ENCODE measurements at places on chromosomes 7 and 10. TPM values are rescaled to one million over a fixed set of nuclear protein-coding genes. Genes with fewer than 3 reads are reported as not detected.

GRCh38 chr7:76430836-76431235, 6.1 kb downstream of the ZP3 start:
- DNase-seq = no peak

DNA sequence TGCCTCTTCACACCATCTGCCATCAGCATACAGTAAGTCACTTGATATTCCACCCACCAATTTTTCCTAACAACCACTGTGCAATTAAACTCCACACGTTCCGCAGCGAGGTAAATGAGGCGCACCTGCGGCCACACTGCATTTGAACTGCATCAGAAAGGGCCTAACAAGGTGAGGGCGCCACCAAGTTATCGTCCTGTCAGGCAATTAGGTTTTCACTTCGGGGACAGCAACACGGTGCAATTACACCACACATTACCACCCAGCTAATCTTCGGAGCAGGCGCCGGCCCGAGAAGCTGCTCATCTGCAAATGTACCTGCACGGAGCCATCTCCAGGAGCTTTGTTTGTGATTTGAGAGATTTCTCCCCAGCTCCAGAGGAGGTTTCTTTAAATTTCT, 84.4 kb downstream of the EBF3 start:
- no peak for DNase-seq

DNA sequence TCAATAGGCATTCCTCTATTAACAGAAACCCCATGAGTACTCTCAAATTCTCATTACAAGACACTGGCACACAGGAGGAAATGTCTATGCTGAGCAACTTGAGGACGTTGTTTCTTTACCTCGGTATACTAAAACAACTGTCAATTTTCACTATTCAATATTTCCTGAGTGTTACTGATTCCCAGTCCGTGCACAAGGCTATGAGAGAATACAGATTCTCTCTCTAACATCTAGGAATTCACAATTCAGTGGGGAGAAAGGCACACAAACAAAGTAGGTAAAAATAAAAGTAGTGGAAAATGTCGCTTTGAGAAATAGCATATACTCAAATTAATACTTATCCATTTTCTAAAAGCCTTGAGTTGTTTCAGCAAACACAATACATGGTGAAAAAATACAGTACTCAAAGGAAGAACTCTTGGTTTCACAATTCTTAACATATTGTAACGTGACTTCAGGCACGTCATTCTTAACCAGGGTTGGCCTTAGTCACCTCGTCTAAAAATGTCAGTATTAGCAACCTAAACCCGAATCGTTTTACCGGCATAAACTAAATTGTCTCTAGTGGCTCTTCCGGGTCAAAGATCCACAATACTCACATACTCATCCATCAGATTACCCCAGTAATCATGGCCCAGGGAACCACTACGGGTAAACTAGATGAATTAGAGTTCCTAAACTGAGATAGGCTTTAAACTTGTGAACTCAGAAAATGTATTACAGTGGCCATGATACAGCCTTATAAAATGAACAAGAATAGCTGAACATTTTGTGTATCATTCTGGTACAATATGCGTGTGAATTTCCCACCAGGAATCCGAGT, 1.5 kb downstream of the IPMK start:
- no peak for DNase-seq

The TMEM178B gene
- 15.8 TPM for total RNA-seq

GRCh38 chr7:107857541-107857912, 33.5 kb upstream of the DLD start:
- no peak for DNase-seq

DNA sequence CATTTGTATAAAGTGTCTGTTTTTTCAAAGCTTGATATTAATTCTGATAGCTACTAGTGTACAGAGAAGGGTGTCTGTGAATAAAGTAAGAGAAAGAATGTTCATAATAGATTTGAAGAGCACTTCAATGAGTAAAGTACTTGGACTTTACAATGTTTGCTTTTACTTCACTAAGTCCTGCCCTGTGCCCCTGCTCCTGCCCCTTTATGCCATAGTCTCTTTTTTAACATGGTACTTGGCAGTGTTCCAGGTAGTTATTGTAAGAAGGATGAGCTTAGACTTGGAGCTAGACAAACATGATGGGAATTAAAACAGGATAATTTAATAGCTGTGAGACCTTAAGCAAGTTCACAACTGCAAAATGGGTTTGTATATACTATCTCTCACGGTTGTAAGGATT, 41.0 kb downstream of the ZEB1 start:
- DNase-seq = no peak

DNA sequence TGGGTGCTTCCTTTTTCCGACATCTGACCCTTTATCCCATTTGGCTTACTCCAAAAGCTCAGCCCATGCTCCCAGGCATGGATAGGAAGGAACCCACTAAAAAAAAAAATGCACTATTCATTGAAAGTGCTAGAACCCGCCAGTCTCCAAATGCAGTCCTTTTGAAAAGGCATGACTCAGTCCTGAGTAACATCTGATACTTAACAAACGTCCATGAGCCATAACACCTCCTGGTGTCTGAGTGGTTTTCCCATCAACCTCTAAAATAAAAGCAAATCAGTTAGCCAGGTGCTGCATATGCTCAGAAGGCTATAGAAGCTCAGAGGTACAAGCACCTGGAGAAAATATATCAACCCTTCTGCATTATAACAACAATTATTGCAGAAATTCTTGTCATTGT, 45.0 kb upstream of the CACUL1 start:
- DNase-seq = no peak

The HKDC1 gene
- 0.78 TPM for total RNA-seq

- DNase-seq = no peak
These were observed 47.7 kb downstream of the MINPP1 start for GRCh38 chr10:87552248-87552929.

The PHKG1 gene
- 0.61 TPM for total RNA-seq

GRCh38 chr10:100715445-100716385, 29.7 kb upstream of the PAX2 start:
- DNase-seq = peak; percentile 80

GRCh38 chr7:10237306-10237705, 736.4 kb upstream of the PHF14 start:
- no peak for DNase-seq

DNA sequence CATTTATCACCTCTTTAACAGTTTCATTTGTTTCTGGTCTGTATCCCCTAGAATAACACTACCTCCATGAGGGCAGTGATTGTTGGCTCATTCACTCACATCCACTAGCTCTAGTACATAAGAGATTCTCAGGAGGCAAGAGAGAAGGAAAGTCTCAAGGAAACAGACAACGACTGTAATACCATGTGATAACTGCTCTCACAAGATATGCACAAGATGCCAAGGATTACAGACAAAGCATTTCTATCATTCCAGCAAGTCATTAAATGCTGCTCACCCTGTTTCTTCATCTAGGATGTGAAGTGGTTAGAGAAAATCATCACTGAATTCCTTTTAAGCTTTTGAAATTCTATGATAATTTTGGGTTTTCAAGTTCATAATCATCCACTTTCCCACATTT, 115.3 kb downstream of the HIBADH start:
- no peak for DNase-seq

DNA sequence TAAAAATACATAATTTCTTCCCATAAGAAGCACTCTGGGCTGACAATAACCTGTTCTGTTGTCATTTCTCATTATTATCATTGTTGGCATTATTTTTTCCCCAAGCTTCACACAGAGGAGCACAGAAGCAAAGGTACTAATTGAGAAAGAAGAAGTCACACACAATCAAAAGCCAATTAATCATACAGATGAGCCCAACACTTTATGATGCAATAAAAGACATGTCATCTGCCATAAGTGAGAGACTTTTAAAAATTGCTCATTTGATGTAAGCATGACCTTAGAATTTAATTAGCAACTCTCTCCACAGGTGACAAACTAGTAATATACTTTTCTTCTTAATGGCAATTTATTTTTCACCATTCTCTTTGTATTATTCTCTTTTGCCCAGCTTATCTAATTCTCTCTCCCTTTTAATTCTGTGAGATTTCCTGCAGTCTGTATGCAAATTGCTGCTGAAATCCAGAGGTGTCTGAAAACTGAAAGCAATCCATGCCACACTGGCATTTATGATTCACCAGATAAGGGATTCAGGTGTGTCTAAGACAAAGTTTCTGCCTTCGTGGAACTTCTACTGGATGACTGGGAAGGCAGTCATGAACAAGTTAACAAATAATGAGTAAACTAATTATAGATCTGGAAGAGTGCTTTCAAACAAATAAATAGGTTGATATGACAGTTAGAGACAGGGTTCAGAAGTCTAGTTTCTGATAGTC, 203.5 kb downstream of the CHCHD3 start:
- no peak for DNase-seq

The NKX2-3 gene
- not detected for total RNA-seq

- DNase-seq = no peak
These were observed 18.0 kb downstream of the GIMAP4 start for GRCh38 chr7:150585199-150585598.

DNA sequence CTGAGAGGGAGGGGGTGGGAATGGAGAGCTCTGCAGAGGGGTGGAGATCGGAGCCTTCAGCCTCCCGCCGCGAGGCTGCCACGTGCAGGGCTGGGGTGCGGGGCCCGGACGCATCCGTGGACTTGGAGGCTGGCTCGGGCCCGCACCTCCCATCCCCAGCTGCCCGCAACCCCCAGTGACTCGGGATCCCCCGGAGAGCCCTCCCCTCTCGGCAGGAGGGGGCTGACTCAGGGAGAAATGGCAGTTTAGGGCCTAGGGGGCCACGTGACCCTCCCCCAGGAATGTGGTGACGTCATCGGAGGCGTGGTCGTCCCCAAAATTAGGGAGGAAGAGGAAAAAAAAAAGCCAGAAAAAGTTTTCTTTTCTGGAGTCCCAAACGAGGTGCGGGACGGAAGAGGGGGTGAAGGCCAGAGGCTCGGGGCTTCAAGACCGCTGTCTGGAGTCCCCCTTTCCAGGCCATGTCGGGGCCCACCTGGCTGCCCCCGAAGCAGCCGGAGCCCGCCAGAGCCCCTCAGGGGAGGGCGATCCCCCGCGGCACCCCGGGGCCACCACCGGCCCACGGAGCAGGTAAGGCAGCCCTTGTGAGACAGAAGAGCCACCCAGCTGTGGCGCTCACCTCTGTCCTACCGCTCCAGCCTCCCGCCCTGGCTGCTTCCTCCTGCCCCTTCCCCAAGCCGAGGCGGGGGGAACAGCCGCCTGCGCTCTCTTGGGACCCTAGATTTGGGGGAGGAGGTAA, at the start of gene TRIP6:
TSS of gene TRIP6 (plus strand) at position 348 of the 736 bp plus-strand sequence. CDS start at position 459, 111 bp downstream.
- peak; percentile 64 for DNase-seq

- no peak for DNase-seq
These were observed 11.9 kb downstream of the PROSER2 start for GRCh38 chr10:11835061-11835460.

Measured in H1 (cell line).